ENCODE measurements at places on chromosomes 6 and 20.

- DNase-seq = no peak
Measured at GRCh38 chr6:90049295-90049694, 155.0 kb downstream of the GJA10 start.

DNA sequence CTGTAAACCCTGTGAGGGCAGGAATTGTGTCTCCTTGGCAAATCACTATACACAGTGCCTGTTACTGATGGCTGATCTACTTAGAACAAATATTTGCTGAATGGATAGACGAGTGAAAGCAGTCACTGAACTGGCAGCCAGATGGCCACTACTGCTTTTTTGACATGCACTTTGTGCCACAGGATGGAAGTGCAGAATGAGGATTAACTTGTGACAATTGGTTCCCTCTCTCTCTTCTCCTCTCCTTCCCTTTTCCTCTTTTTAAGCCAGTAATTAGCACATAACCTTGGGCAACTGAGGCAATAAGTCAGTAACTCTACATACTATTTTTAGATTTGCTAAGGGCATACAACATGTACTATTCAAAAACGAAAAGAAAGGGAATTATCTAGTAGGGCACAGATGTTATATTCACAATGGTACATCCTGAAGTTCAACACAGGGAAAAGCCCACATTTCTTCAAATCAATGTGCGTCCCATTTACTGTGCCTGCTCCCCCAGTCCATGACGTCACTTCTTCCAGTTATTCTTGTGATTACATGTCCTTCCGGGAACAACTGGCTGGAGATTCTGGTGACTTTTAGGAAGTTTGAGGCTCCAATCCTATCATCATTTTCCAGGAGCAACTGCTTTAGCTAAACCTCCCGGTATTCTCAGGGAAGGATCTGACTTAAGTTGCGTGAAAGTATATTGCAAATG is 17.0 kb upstream of the RPS6KA2 start:
- no peak for DNase-seq

GRCh38 chr6:164563924-164564323 is 745.5 kb downstream of the C6orf118 start:
- DNase-seq = no peak

DNA sequence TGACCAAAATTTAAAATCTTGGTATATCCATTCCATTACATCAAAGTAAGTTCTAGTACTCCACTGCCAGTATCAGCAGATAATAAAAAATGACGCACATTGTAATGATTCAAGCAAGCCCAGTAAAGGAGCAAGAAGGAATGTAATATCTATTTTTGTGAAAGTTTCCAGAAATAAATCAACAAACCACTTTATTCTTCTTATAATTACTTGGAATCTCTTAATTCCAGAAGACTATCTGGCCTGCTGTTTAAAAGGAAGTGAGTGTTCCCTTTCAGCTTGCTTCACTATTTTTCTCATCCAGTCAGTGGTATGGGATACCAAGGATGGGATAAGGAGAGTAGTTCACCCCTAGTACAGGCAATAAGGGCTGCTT is 42.2 kb upstream of the DSE start:
- no peak for DNase-seq

GRCh38 chr6:136405420-136406029 is 115.9 kb upstream of the BCLAF1 start:
- DNase-seq = no peak

- DNase-seq = no peak
Measured at GRCh38 chr20:56348746-56349145, 10.0 kb upstream of the FAM210B start.

GRCh38 chr6:77030929-77031674 is 432.2 kb downstream of the HTR1B start:
- no peak for DNase-seq

DNA sequence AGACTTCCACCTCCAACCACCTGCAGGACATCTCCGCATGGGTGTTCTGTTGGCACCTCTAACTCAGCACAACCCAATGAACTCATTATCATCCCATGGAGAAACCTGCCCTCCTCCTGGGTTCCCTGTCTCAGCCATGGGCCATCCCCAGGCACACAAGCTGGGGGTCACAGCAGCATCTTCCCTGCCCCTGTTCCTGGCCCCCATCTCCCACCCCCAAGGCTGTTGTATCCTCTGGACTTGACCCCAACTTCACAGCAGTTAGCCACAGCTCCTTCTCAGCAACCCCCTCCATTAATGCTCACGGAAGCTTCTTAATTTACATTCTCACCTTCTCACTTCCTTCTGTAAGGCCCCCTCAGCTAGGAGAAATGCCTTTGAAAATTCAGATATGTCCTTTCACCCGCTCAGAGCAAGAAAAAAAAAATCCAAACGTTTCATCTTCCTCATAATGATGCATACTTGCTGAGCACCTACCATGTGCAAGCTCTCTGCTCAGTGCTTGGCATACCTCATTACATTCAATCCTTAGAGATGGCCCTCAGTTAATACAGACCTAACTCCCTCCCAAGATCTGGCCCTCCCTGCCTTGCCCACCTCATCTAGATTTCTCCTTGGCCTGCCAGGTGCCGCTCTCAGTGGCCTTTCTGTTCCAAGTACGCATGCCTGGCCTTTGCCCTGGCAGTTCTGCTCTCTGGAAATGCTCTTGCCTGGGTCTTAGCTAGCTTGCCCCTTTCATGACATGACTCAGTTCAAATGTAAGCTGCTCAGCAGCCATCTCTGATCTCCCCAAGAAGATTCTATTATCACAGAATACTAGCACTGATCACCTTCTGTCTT is 2.5 kb upstream of the NELFCD start:
- DNase-seq = no peak

DNA sequence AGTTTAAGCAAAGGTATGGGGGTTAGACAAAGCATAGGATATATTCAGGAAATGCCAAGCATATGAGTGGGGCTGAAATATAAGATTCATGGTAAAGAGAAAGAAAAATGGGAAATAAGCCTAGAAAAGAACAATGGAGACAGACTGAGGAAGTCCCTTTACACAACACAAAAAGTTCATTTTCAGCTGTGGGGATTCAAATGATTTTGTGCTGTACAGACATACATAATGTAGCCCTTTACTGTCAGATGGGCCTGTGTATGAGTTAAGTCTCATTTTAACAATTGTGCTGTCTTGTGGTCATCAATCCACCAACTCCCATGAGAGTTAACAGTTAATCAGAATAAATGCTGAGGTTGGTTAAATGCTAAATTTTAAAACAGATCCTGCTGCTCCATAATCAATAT is 37.2 kb downstream of the REV3L start:
- peak; percentile 37 for DNase-seq

DNA sequence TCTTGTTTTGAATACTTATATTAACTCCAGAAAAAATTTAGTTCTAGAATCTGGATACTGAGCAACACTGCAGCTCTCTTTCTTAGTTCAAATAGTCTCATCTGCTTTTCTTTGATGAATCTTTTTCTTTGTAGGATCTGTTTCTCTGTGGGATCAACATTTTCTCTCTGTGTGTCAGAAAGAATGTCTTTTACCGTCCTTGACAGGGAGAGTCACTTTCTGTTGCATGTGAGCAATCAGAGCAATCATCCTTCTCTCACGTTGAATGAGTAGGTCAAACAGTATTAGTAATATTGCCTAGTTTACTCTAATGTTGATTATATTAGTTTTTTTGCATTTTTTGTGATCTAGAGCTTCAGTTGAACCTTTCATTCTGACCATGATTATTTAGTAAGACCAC is 130.9 kb downstream of the TRMT11 start:
- no peak for DNase-seq
